ENCODE measurements at places on chromosomes 11 and 22. TPM values are rescaled to one million over a fixed set of nuclear protein-coding genes. Genes with fewer than 3 reads are reported as not detected.

SPI1 gene
- total RNA-seq, result 7.9 TPM

ASCL3 gene
- total RNA-seq, result not detected

DNA sequence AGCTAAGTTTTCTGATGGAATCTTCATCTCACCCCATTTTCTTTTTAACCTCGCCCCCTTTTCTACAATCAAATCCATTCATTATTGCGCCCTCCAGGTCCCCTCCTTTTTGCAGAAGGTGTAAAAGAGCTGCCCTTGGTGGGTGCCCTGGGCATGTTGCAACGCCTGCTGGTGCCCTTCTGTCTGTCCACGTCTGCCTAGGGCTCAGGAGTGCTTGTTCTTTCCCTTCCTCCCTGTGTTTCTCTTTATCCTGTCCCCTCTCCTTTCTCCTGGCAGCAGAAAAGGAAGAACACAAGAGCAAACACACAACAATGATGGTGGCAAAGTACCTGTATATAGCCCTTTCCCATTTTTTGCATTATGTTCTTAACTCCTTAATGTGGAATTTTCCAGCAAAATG is 6.2 kb upstream of the TLCD5 start:
- H3K4me3 ChIP-seq, result no peak overlapping the region
- H3K27me3 ChIP-seq, result no peaks in the 10 kb centered on the region
- H3K27ac ChIP-seq, result no peak overlapping the region
- no peaks in the 10 kb centered on the region for H3K4me1 ChIP-seq
- no peak for DNase-seq

DNA sequence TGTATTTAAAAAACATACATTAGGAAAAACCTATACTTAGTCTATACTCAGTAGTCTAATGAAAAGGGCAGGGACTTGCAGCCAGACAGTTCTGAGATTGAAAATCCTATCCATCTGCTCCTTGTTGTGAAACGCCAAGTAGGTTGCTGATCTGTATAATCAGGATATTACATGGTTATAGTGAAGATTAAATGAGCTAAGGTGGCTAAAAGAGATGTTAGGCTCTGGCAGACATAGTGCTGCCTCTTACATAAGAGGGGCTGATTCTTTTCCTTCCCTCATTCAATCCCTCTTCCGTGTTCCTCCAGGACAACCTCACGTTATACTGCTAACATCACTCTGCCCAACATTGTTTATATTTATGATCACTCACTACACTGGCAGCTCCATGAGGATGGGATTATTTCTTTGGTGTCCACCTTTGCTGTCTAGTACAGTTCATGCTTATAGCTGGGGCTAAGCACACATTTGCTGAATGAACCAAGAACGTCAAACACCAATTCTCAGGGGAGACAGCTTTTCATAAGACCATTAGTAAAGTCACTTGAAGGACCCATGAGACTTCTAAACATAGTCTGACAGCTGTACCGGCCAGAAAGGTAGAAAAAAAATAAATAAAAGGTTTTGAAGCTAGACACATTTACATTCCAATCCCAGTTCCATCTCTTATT is 46.3 kb downstream of the GAB2 start:
- no peak overlapping the region for H3K27ac ChIP-seq
- no peak for DNase-seq
- no peaks in the 10 kb centered on the region for H3K36me3 ChIP-seq
- no peaks in the 10 kb centered on the region for H3K27me3 ChIP-seq
- H3K4me1 ChIP-seq, result no peaks in the 10 kb centered on the region
- no peak overlapping the region for H3K4me3 ChIP-seq

Measured in right lobe of liver (tissue), 6 donors.